ENCODE measurements at places on chromosomes 7 and 10.

GRCh38 chr10:60662917-60663614, 115.2 kb upstream of the CDK1 start:
- no peak for DNase-seq

- peak; percentile 25 for DNase-seq
These were observed 8.6 kb upstream of the GATA3 start for GRCh38 chr10:8045726-8046494.

DNA sequence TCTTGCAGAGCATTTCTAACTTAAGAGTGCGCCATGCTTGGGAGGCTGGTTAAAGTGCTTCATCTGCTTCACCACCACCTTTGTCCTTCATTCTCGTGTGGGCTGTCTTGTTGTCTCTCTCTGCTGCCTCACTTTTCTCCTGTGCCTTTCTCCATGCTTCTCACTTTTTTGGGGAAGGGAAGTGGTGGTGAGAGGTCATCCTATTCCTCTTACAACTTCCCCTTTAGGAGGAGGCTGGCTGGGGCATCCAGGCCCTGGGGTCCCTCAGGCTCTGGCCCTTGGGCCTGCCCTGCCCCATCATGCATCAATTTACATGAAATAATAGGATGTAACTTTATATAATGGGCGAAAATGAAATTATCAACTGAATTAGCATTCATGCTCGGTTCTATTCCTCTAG, 39.9 kb upstream of the PIP4K2A start:
- DNase-seq: no peak

GRCh38 chr7:18939771-18940592, 177.5 kb downstream of the TWIST1 start:
- no peak for DNase-seq

DNA sequence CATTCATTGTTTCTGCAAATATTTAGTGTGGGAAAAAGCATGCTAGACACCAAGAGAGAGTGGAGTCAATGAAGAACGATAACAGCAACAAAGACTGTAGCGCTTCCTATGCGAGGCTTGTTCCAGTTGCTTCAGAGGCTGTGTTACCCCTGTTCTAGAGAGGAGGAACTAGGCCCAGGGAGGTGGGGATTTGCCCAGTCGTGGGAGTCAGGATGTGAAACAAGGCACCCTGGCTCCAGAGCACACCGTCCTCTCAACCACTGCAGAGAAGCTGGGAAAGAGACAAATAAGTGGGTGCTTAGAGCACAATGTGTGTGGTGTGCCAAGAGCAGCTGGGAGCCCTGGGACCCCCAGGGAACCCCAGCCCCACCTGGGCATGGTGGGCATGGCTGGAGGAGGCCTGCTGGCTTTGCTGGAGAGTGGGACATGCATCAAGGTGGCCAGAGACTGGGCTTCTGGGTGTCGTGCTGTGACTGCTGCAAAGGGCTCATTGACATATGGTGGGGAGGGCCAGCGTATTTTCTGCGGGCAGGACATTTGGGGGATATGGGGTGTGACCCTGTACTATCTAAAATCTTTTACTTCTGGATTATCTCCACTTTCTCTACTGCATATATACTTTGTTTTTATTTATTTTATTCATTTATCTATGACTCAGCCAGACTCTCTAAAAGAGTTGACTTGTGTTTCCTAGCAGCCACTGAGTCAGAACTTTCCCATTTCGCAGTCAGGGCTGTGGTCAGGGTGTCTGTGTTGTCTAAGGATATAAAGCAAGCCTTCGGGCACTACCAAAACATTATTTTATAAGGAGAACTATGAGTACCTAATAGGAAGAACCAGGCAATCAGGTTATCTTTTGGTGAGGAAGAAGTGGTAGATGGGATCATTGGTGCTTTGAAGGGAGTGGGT, 95.4 kb downstream of the TCF7L2 start:
- no peak for DNase-seq

DNA sequence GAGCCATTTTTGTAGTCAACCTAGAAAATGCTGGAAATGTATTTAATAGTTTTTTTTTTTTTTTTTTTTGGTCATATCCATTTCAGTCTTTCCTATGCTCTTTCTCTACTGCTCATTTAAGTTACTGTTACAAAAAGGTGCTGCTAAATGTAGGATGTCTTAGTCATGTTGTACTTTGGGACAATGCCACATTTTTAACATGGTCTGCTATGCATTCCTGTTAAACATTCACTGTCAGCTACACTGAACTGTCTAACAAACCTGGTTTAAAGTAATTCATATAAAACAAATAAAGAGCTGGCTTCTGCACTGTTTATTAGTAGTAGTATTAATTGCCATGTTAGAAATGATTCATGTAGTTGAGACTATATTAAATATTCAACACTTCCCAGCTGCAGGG, 108.6 kb downstream of the NSUN6 start:
- no peak for DNase-seq

GRCh38 chr10:31549896-31550295, 230.9 kb downstream of the ZEB1 start:
- no peak for DNase-seq

- no peak for DNase-seq
These were observed 134.1 kb downstream of the ADARB2 start for GRCh38 chr10:1603181-1603580.
